ENCODE measurements at places on chromosomes 16 and 17.
A peak's percentile ranks its signal among the peaks of the same experiment; 100 is the strongest.

- DNase-seq = peak; percentile 50
Measured at GRCh38 chr17:38605841-38606645, at the start of gene SRCIN1. TSS of gene SRCIN1 (minus strand) at chr17:38605952. CDS start at chr17:38605705, 247 bp downstream.

DNA sequence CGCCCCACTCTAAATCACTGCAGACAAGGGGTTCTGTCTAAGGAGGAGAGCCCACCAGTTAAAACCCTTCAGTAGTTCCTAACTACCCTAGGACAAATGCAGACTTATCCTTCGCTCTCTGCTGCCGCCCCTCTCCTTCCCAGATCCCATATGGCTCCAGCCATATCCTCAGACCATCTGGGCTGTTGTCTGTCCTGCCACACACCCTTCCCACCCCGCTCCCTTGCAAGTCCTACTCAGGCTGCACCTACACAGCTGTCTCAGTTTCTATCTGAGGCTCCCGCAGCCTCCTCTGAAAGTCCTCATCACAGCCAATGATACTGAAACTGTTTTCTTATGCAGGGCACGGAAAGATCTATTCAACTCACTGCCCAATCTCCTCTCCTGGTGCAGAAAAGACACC, 720 bp upstream of the BCKDK start:
- no peak for DNase-seq

DNA sequence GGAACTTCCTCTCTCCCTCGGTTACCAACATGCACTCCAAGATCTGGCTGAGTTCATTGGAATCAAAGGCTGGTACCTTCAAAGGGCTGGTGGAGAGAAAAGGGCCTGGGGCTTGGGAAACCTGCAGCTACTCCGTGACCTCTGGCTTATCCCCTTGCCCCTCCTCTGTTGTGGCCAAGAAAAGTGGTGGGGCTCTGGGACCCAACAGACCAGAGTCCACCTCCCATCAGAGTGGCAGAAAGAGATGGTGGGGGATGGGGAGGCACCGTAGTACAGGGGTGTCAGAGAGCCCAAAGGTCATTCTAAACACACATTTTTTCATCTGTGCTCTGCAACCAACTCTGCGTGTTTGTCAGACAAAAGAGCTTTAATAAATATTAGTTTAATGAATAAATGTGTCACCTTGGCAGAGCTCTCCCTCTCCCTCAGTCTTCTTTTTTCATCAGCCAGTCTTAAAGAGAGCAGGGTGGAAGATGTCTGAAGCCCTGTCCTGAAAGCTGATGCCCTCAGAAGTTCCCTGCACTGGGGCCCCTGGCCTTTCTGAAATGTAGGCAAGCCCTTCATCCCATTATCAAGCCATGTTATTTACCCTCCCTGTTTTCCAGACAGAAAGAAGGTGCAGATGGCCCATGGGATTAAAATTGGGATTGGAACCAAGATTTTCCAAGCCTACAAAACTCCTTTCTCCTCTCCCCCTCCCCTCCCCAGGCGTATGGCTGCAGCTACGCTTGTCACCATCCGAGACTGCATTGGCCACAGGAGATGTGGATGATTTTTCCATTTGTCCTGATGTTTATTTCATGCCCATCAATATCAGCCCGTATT, 227.3 kb downstream of the CCDC182 start:
- DNase-seq = no peak

GRCh38 chr16:20259541-20259940, 67.8 kb downstream of the GP2 start:
- DNase-seq = no peak

DNA sequence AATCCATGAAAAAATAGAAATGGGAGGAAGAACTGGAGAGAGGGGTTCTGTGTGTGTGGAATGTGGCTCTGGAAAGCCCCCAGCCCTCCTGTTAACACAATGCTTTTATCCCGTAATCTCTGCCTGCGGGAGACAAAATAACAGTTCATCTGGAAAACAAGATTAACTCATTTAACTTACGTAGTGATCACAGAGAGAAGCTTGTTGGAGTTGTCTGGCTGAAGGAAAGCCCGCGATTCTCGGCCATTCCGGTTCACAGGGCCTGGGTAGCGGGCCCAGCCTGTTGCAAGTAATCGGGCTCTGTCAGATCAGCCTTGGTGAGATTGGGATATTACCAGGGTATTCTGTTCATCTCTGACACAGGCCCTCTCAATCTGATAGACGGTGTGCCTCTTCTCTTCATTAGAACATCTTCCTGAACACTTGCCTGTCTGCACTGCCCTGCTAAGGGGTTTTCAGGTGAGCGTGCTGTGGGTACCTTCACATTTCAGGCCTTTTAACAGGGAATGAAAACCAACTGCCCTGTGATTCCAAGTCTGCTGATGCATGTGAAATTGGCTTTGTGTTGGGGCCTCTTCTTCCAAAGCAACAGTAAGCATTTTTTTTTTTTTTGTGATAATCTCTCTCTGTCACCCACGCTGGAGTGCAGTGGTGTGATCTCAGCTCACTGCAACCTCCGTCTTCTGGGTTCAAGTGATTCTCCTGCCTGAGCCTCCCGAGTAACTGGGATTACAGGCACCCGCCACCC, 609.9 kb downstream of the WWOX start:
- no peak for DNase-seq

- no peak for DNase-seq
Measured at GRCh38 chr17:31293581-31293980, 3.5 kb downstream of the OMG start.

DNA sequence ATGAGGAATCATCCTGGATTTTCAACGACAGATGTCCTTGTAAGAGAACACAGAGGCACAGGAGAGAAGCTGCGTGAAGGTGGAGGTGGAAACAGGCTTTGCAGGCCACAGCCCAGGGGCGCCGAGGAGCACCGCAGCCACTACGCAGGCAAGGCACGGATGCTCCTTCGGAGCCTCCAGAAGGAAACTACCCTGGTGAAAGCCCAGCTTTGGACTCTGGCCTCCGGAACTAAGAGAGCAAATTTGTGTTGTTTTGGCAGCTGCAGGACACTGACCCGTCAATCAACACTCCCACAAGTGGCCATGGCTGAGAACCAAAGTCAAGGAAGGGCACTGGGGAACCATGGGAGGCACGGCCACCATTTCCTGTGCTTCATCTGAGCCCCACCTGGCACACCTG, 3.4 kb downstream of the ARL16 start:
- no peak for DNase-seq

DNA sequence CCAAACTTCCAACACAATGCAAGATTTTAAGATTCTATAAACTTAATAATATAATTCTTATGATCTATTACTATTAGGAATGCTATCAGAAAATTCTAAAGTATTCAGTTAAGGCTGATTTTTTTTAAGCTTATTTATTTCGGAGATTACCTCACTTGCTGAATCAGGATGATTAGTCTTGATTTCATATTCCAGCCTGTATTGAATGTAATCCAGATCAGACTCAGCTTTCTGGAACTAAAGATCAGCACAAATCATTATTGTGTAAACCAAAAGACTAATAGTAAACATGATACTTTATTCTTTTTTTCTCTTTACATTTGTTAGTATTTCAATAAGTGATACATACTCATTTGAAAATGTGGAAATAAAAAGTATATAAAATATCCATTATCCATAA, 23.9 kb downstream of the SKA2 start:
- no peak for DNase-seq

DNA sequence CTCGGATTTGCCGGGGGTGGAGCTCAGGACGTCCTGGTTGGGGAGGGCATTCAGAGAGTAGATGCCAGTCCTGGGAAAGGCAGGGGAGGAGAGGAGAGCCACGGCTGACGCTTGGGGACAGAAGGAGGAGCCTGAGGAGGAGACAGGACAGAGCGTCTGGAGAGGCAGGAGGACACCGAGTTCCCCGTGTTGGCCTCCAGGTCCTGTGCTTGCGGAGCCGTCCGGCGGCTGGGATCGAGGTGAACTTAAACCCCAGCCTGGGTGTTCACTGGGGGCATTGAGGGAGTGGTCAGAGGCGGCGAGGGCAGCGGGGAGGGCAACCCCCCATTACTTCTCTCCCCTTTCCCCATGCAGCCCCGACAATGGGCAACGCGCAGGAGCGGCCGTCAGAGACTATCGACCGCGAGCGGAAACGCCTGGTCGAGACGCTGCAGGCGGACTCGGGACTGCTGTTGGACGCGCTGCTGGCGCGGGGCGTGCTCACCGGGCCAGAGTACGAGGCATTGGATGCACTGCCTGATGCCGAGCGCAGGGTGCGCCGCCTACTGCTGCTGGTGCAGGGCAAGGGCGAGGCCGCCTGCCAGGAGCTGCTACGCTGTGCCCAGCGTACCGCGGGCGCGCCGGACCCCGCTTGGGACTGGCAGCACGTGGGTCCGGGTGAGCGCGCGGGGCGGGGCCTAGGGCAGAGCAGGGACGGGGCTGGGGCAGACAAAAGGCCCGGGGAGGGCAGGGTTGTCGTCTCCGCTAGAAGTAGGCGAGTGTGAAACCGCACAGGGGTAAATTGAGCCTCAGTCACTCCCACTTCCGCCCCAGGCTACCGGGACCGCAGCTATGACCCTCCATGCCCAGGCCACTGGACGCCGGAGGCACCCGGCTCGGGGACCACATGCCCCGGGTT, 3.7 kb downstream of the NOL3 start:
- peak; percentile 67 for DNase-seq

- no peak for DNase-seq
Measured at GRCh38 chr16:87955302-87956097, 4.3 kb downstream of the BANP start.

DNA sequence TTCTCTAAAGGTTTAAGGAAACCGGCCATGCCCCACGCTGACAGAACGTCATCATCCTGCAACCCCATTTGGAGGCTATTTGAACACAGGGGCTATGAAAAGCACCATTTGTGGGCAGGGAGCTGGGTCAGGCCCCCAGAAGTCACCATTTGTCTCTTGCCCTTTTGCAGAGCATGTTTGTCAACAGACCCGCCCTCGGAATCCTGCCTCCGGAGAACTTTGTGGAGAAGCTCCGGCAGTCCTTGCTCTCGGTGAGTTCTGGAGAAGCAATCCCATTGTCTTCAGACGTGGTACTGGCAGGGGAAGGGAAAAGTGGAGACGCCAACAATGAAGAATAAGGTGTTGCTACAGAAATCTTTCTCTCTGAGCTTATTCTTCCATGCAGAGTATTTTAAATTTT, 33.5 kb downstream of the TMEM186 start:
- no peak for DNase-seq

DNA sequence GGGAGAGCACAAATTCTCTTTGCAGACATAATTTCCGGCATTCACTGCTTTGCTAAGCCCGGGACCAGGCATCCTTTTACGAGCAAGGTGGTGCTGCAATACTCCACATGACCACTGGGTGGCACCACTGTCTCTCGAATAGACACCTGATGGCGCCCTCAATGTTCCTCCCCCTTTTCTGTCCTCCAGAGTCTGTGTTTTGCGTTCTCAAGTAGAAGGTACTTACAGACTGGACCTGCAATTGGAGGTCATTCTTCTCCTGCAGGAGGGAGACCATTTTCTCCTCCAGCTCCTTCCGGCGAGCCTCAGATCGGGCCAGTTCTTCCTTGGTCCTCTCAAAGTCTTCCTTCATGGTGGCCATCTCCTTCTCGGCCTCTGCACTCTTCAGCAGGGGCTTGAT, 45.2 kb downstream of the MYH13 start:
- peak; percentile 63 for DNase-seq

DNA sequence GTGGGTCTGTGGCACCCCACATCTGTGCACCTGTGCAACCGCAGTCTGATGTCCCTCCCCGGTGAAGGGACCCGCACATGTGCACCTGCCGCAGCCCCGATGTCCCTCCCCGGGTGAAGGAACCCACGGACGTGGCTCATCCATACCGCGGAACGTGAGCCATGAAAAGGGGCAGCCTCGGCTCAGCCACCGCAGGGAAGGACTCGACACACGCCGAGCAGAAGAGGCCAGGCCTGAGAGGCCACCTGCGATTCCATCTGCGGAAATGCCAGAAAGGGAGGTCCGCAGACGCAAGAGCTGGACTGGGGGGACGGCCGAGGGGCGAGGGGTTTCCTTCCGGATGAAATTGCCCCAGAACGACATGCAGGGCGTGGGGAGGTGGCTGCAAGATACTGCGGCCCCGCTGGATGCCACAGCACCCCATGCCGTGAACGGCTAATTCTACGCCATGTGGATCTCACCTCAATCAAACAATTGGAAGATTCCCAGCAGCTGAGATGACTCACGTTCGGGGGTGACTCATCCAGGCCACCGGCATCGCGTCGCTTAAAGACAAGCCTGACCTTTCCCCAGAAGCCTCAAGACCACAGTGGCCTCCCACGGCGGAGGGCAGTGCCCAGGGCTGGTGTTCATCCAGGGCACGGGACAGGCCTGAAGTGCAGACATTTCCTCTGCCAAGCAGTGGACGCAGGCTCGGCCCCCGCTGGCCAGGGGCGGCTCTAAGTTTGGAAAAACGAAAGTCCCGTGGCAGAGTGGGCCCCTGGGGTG, 21.0 kb downstream of the SOX8 start:
- DNase-seq = no peak

GRCh38 chr16:72442385-72443158, 270.6 kb upstream of the PMFBP1 start:
- no peak for DNase-seq

DNA sequence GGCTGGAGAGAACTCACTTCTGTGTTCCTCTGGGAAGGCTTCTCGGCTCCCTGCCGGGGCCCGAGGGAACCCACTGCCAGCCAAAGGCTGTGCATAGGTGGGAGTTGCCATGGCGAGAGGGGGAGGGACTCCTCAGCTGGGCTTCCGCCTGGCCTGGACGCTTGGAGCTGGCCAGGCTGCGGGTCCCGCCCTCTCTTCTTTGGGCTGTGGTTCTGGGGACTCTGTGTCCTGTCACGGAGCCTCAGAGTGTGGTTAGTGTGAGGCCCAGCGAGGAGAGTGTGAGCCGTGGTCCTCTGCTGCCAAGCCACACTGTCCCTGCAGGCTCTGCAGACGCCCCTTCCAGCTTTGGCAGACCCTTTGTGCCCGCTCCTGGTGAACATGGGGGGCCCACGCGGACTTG, 123.1 kb downstream of the OR1D5 start:
- DNase-seq = no peak

- DNase-seq = no peak
Measured at GRCh38 chr17:5933430-5933829, 136.7 kb upstream of the WSCD1 start.

GRCh38 chr17:57521606-57522005, 223.5 kb downstream of the CCDC182 start:
- no peak for DNase-seq

DNA sequence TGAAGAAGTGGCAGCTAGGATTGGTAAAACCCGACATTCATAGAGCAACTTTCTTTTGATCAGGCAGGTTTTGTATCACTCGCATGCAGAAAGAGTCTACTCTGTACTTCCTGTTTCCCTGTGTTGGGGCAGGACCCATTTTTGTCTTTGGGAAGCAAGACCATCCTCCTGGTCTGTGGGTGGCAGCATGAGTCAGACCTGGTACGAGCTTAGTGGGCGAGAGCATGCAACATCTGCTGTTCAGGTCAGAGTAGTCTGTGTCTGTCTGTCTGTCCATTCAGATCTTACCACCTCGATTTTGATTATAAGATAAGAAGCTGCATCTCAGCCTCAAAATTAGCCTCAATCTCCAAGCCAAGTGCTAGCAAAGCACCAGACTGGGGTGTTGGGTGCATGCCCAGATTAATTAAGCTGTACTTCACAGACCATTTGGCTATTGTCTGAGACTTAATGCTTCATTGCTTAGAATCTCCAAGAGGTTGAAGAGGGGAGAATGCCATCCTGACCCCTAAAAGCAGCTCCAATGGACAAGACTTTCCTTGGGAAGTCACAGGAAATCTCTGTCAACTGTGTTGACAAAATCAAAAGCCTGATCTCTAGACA, 110.9 kb downstream of the XYLT1 start:
- DNase-seq = peak; percentile 77

All from NCI-H1105 treated with DMSO at 0.1 percent for 48 hours (cell line).